Fibroblast of lung (primary cell): ENCODE measurements at places on chromosomes 5 and 9. TPM values are rescaled to one million over a fixed set of nuclear protein-coding genes. Genes with fewer than 3 reads are reported as not detected.

- H3K27ac ChIP-seq, result no peak overlapping the region
- peaks cover 4% of the 10 kb centered on the region for H3K4me1 ChIP-seq
- H3K36me3 ChIP-seq, result no peaks in the 10 kb centered on the region
These were observed 186.3 kb downstream of the KDM4C start for GRCh38 chr9:6944093-6944551.

- H3K27ac ChIP-seq, result no peak overlapping the region
- H3K4me3 ChIP-seq, result no peak overlapping the region
- H3K36me3 ChIP-seq, result no peaks in the 10 kb centered on the region
- DNase-seq, result peak; percentile 57
- H3K4me1 ChIP-seq, result no peaks in the 10 kb centered on the region
- H3K27me3 ChIP-seq, result no peaks in the 10 kb centered on the region
These were observed 45.4 kb downstream of the ENTREP1 start for GRCh38 chr9:69370430-69370829.

- H3K27ac ChIP-seq, result no peak overlapping the region
- H3K4me3 ChIP-seq, result no peak overlapping the region
- no peaks in the 10 kb centered on the region for H3K4me1 ChIP-seq
- peaks cover 37% of the 10 kb centered on the region for H3K27me3 ChIP-seq
These were observed 8.9 kb downstream of the LRRC26 start for GRCh38 chr9:137160716-137161557.

Gene SPATA31D4
- not detected in 2 replicates for total RNA-seq

Gene LVRN
- 0.17 and 0.26 TPM in 2 replicates for total RNA-seq
